Sigmoid colon (tissue), 7 donors: ENCODE measurements at places on chromosomes 2 and 18. TPM values are rescaled to one million over a fixed set of nuclear protein-coding genes. Genes with fewer than 3 reads are reported as not detected.

DNA sequence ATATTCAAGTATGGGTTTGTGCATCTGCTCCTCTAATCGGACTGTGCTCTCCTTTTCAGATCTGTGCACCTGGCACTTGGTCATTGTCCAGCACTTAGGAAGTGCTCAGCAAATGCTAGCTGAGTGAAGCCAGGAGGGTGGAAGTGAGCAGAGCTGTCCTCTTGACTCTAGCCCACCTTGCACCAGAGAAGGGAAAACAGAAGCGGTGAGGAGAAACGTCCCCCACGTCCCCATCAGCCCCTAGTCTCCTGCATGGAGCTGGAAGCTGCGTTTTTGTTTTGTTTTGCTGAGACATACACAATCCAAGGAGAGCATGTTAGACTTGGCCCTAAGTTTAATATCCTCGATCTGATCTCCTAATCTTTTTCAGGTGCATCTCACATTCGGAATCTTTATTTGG, 73.6 kb downstream of the EN1 start:
- no peak overlapping the region for H3K4me3 ChIP-seq
- DNase-seq, result no peak
- H3K27me3 ChIP-seq, result peaks cover 30% of the 10 kb centered on the region
- H3K4me1 ChIP-seq, result peaks cover 7% of the 10 kb centered on the region
- H3K36me3 ChIP-seq, result no peaks in the 10 kb centered on the region

DNA sequence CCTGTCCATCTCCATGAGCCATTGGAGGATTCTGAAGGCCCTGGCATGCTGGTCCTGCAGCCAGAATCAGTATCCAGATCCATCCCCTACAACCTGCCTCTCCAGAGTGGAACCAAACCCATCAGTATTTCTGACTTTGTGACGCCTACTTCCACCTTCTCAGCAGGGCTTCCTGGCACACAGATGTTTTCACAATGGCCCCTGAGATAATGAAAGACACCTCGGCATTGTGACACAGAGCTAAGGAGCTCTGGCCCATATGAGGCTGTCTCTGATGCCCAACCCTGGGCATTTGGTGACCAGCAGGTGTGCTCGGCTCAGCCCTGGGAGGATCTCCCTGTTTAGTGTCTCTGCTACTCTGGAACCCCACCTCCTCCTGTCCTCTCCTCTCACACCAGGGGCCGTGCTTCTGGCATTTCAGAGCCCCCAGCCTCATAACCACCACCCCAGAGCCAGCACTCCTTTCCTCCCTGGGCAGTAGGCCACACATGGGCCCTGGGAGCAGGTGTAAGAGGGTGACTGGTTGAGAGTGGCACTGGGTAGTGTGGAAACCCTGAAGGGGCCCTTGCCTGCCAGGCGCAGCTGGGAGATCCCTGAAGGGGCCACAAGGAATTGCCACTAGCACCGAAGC, 38.2 kb downstream of the FOSL2 start:
- H3K27me3 ChIP-seq, result no peaks in the 10 kb centered on the region
- H3K4me3 ChIP-seq, result no peak overlapping the region
- DNase-seq, result no peak
- no peaks in the 10 kb centered on the region for H3K4me1 ChIP-seq

GRCh38 chr2:177165061-177165583, 47.5 kb upstream of the HNRNPA3 start:
- peak overlapping the region; percentile 43 for H3K4me3 ChIP-seq
- peak; percentile 76 for DNase-seq
- H3K27me3 ChIP-seq, result no peaks in the 10 kb centered on the region

GRCh38 chr2:159518321-159519005, 97.9 kb downstream of the BAZ2B start:
- H3K4me1 ChIP-seq, result no peaks in the 10 kb centered on the region
- no peak overlapping the region for H3K27ac ChIP-seq
- H3K36me3 ChIP-seq, result no peaks in the 10 kb centered on the region

- no peak for DNase-seq
- H3K27ac ChIP-seq, result no peak overlapping the region
- H3K36me3 ChIP-seq, result no peaks in the 10 kb centered on the region
- H3K27me3 ChIP-seq, result no peaks in the 10 kb centered on the region
- no peaks in the 10 kb centered on the region for H3K4me1 ChIP-seq
- no peak overlapping the region for H3K4me3 ChIP-seq
These were observed 365.5 kb upstream of the SYT4 start for GRCh38 chr18:43642727-43643330.

Gene TACR1
- 0.99 TPM for total RNA-seq

DNA sequence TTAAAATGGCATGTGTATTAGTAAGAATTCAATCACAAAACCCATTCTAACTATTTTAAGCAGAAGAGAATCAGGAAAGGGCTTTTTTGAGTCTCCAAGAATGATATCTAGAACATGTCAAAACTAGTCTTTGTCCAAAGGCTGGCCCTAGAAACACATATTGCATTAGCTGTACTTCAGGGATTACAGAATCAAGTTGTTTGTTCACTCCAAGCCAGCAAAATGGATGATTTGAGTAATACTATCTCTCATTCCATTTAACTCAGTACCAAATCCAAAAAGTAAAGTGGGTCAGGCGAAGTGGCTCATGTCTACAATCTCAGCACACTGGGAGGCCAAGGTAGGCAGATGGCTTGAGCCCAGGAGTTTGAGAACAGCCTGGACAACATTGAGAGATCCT, 41.3 kb downstream of the ATF2 start:
- H3K27me3 ChIP-seq, result no peaks in the 10 kb centered on the region
- DNase-seq, result no peak
- no peaks in the 10 kb centered on the region for H3K36me3 ChIP-seq
- H3K4me3 ChIP-seq, result no peak overlapping the region
- H3K27ac ChIP-seq, result no peak overlapping the region

DNA sequence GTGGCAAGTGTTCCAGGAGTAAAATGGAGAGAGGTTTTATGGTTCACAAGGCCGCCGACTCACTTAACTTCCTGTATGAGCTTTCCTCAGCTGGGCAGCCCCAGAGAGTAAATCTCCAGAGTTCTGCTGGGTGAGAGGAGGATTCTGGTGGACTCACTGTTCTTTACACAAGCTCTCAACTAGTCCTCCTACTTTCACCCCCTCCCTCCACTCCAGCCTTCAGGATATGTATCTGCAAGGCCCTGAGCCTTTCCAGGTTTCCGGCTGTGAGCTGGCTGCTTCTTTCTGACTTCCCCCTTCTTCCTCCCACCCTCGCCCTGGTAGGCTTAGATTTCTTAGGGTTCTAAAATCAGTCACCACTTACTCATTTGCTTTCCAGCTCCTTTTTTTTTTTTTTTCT, 34.0 kb downstream of the EML6 start:
- H3K27ac ChIP-seq, result no peak overlapping the region
- H3K27me3 ChIP-seq, result no peaks in the 10 kb centered on the region
- H3K36me3 ChIP-seq, result no peaks in the 10 kb centered on the region
- no peaks in the 10 kb centered on the region for H3K4me1 ChIP-seq
- no peak overlapping the region for H3K4me3 ChIP-seq

DNA sequence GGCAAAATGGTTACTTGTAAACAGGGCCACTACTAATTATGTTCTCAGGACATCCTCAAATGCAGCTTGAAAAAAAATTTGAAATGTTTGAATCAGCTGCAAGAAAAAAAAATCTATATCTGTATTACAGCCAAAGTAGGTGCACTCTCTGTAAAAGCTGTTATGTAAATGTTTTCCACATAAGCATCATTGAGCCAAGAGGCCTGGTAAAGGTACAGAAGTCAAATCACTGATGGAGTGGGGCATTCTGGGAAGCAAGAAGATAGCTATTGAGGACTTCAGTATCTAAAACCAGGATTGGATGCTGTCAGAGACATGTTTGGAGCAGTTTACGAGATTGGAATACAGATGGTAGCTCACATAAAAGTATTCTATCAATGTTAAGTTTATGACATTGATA, 80.3 kb downstream of the MAPRE2 start:
- H3K36me3 ChIP-seq, result no peaks in the 10 kb centered on the region
- H3K4me1 ChIP-seq, result peaks cover 45% of the 10 kb centered on the region
- H3K27ac ChIP-seq, result no peak overlapping the region
- H3K4me3 ChIP-seq, result no peak overlapping the region

GRCh38 chr2:9984217-9984739, 32.8 kb downstream of the GRHL1 start:
- no peaks in the 10 kb centered on the region for H3K36me3 ChIP-seq
- H3K27me3 ChIP-seq, result no peaks in the 10 kb centered on the region

DNA sequence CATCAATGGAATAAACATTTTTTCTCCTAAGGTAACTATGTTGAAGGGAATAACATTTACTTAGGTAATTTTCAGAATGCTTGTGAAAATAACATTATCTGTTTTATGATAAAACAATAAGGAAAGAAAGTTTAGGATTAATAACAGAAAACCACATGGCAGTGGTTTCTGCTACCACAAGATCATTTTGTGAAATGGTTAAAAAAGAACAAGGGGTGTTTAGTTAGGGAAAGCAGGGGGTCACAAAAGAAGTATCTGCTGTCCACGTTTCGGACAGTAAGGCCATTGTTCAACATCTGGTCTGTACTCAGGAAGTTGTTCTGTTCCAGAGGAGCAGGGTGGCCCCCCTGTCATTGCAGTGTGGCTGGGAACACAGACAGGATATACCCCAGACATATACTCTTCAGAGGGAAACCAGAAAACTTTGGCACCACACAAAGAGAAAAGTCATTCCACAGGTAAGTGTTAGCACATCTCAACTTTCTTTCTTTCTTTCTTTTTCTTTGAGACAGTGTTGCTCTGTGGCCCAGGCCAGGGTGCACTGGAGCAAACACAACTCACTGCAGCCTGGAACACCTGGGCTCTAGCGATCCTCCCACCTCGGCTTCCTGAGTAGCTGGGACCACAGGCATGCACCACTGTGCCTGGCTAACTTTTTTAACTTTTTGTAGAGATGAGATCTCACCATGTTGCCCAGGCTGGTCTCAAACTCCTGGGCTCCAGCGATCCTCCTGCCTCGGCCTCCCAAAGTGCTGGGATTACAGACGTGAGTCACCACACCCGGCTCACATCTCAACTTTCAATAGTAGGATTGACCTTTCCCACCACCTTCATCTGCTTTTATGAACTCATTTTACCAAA, 14.8 kb upstream of the ARL5A start:
- H3K27ac ChIP-seq, result no peak overlapping the region
- H3K4me1 ChIP-seq, result no peaks in the 10 kb centered on the region
- no peaks in the 10 kb centered on the region for H3K27me3 ChIP-seq
- no peak for DNase-seq

DNA sequence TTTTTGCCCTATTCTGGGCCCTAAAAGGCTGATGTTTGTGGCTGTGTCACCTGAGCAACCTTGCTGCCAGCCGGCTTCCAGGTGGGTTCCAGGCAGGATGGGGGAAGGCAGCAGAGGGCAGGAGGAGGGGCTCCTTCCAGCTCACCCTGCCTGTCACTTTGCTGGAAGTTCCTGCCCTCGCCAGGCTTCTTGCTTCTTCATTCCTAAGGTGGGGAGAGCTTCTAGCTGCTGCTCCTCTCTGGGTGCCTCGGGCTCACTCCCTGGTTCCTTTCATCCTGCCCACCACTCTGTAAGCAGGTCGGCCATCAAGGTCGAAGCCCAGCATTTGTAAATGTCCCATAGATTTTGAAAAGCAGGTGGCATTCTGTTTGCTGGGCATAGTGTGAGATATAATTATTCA, 249.4 kb upstream of the HS6ST1 start:
- no peak overlapping the region for H3K27ac ChIP-seq
- no peaks in the 10 kb centered on the region for H3K36me3 ChIP-seq
- DNase-seq, result peak; percentile 32
- peaks cover 9% of the 10 kb centered on the region for H3K4me1 ChIP-seq

- no peaks in the 10 kb centered on the region for H3K36me3 ChIP-seq
- DNase-seq, result peak; percentile 3
- H3K4me1 ChIP-seq, result no peaks in the 10 kb centered on the region
These were observed 234.4 kb upstream of the PXDN start for GRCh38 chr2:1978706-1979105.

Gene ITGA6
- 31.0 TPM for total RNA-seq

- H3K27me3 ChIP-seq, result no peaks in the 10 kb centered on the region
- no peak overlapping the region for H3K4me3 ChIP-seq
- H3K4me1 ChIP-seq, result no peaks in the 10 kb centered on the region
- H3K36me3 ChIP-seq, result no peaks in the 10 kb centered on the region
- DNase-seq, result no peak
These were observed 58.2 kb upstream of the ST6GAL2 start for GRCh38 chr2:106944215-106944614.

Gene MOCOS
- total RNA-seq, result 1.4 TPM

Gene GPAT2
- 1.8 TPM for total RNA-seq

DNA sequence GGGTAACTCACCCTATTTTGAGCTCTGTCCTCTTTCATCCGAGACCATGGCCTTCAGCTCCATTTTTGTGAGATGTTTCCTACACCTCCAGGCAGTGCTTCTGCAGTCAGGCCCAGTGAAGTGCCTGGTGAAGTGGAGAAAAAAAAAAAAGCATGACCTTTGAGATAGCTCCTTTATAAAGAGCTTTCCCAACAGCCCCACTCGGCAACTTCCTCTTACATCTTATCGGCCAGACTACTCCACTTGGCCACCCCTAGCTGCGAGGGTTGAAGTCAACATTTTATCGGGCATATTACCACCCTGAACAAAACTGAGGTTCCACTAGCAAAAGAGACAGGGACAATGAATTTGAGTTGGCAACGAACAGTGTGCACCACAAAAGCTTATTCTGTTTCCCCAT, 124.8 kb upstream of the RNF152 start:
- no peak for DNase-seq
- H3K4me3 ChIP-seq, result no peak overlapping the region
- no peaks in the 10 kb centered on the region for H3K27me3 ChIP-seq

GRCh38 chr2:230512955-230513748, 97.2 kb downstream of the SP100 start:
- no peak for DNase-seq
- H3K36me3 ChIP-seq, result peaks cover 9% of the 10 kb centered on the region
- H3K4me1 ChIP-seq, result no peaks in the 10 kb centered on the region
- no peak overlapping the region for H3K4me3 ChIP-seq
- H3K27me3 ChIP-seq, result no peaks in the 10 kb centered on the region
- no peak overlapping the region for H3K27ac ChIP-seq

- H3K4me3 ChIP-seq, result no peak overlapping the region
- DNase-seq, result no peak
- peaks cover 15% of the 10 kb centered on the region for H3K4me1 ChIP-seq
These were observed 123.4 kb upstream of the COL3A1 start for GRCh38 chr2:188850786-188851185.

DNA sequence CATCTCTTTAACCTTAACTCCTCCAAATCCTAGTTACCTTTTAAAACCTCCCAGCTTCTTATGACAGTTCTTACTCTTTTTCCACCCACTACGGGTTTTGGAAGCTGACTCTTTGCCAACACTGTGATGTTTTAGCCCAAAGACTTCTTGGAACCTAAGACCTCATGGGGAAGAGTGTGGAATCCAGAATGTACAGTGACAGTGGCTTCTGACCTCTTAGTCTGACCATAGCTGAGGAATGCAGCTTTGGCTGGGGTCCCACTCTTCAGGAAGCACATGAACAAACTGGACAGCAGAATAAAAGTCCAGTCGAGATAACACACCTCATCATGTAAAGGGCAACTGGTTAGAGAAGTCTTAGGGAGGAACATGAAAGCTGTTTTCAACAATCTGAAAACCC, 161.1 kb upstream of the PKDCC start:
- no peaks in the 10 kb centered on the region for H3K27me3 ChIP-seq
- no peak overlapping the region for H3K4me3 ChIP-seq

Gene C2orf69
- 9.6 TPM for total RNA-seq

- no peaks in the 10 kb centered on the region for H3K4me1 ChIP-seq
- H3K36me3 ChIP-seq, result no peaks in the 10 kb centered on the region
- no peak for DNase-seq
- no peaks in the 10 kb centered on the region for H3K27me3 ChIP-seq
These were observed 235.3 kb downstream of the ANKRD36 start for GRCh38 chr2:97348265-97348664.
